NCI-H2227 treated with DMSO at 0.1 percent for 48 hours (cell line): ENCODE measurements at places on chromosomes 16 and 17.

DNA sequence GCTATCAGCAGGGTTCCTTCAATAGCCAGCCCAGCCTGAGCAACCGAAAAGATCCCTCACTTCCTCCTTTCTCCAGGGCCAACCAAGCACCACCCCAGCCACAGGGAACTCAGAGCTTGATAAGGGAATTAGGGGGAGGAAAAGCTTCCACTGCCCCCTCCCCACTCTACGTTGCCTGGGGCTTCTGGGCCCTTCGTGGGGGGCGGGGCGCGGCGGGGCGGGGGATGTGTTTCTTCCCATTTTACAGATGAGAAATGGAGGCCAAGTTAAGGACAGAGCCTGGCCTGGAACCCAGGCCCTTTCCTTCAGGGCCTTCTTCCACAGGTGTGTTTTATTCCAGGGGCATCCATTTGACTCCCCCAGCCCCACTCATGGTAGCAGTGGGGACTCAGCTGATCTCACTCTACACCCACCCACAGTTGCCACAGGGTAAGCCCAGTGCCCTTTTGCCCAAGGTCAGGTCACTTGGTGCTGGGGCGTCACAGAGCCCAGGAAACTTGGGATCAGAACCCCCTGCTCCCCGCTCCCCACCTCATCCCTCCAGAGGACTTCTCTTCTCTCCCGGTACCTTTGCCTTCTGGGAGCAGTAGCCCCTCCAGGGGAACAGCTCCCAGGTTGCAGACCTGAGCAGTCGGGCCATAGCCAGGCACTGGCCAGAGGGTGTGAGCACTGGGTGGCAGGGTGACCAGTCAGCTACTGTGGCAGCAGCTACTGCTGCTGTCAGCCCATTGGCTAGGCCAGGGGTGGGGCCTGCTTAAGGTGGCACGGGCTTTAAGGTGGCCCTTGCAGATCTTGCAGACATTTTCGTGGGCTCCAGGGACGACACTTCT lies at the start of gene LDHD:
Gene LDHD, minus strand, starts transcription at position 700 of the 830 bp plus-strand sequence. Its CDS starts 60 bp downstream, at position 640.
- DNase-seq = no peak

DNA sequence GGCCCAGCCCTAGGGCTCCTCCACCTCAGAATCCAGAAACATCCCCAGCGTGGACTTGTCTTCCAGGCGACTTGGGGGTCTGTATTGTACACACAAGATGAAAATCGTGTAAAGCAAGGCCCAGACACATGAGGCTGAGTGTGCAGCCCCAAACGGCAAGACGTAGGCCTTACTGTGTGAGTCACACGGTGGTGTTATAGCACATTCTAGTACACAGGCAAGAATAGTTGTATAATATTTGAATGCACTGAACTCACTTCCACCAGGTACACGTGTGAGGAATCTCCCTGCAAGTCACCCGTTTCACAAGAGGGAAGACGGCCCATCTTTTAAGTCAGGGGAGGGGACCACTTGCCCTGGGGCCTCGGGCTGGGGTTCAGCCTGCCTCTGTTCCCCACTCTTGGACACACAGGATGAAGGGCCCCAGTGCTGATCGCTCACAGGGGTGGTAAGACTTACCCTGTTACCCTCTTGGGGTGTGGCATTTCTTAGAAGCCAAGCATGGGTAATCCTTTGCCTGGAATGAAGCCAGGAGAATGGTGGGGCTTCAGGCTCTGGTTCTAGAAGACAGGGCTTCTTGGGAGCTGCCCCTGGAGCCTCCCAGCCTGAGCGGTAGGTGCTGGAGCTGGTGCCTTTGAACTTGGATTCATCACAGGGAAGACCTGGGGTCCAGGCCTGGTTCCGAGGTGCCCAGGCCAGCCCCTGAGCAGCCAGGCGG lies 71.3 kb downstream of the SREBF1 start:
- no peak for DNase-seq

GRCh38 chr16:2910441-2910969 lies 1.2 kb upstream of the FLYWCH1 start:
- no peak for DNase-seq

- no peak for DNase-seq
Observed at GRCh38 chr17:56847106-56847505, 13.2 kb downstream of the DGKE start.

DNA sequence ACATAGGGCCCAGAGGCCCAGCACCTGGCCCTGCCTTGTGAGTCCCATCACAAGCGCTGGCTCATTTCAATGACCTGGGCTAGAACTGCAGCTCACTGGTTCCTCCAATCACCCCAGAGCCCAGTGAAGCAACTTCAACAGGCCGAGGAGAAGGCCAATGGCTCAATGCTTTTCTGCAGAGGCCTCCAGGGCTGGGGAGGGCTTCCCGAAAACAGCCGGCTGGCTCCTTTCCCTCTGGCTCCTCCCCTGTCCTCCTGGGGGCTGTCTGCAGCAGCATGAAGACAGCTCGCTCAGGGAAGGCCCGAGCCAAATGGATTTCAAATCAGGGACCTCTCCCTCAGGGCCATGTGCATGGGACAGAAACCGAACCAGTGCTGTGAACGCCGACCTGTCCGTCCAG lies 121.6 kb downstream of the ZNF423 start:
- DNase-seq = no peak

- DNase-seq = no peak
Observed at GRCh38 chr16:77840673-77841501, 52.5 kb downstream of the VAT1L start.
